H9 (cell line): ENCODE measurements at places on chromosomes 5 and 9. TPM values are rescaled to one million over a fixed set of nuclear protein-coding genes. Genes with fewer than 3 reads are reported as not detected.

The SHROOM1 gene
- total RNA-seq: 5.8 and 7.0 TPM in 2 replicates

The SCGB3A2 gene
- 62.5 and 66.0 TPM in 2 replicates for total RNA-seq

The RASGRF2 gene
- 11.3 and 13.5 TPM in 2 replicates for total RNA-seq

The CDX1 gene
- total RNA-seq: 0.22 TPM in 1 of 2 replicates, not detected in the other

The RNF180 gene
- 2.5 and 2.9 TPM in 2 replicates for total RNA-seq

The PLPP7 gene
- total RNA-seq: 1.9 and 2.4 TPM in 2 replicates

The BTNL3 gene
- not detected in 2 replicates for total RNA-seq

The NUTM2F gene
- 0.15 TPM in 1 of 2 replicates, not detected in the other for total RNA-seq

The PFDN1 gene
- 56.2 and 58.3 TPM in 2 replicates for total RNA-seq

The BHMT2 gene
- not detected in 2 replicates for total RNA-seq

The ZBTB34 gene
- 15.6 and 15.8 TPM in 2 replicates for total RNA-seq

DNA sequence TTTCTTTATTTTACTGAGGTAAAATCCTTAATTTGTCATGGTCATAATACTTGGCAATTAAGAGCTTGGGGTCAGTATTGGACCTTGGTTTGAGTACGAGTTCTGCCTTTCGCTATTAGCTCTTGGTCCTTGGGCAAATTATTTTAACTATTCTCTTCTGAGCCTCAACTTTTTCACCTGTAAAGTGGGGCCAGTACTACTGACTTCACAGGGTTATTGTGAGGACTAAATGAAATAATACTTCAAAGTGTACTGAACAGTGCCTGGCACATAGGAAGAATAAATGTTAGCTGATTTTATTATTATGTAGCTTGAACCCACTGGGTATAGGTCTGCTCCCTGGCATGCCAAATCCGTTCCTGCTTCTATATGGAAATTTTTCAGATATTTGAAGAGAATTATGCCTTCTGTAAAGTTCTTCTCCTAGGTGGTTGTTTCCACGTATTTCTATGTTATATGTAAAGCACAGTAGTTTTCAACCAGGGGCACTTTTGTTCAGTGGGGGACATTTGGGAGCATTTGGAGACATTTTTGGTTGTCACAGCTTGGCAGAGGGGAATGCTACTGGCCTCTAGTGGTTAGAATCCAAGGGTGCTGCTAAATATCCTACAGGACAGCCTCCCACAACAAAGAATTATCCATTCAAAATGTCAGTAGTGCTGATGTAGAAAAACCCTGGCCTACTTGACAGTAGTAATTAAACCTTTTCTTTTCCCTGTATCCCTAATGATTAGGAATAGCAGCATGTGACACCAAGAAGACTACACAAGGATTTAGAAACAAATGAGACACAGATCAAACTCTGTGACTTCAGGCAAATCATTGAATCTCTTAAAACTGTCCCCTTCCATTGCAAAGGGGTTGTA lies 4.5 kb downstream of the RCL1 start:
- peak; percentile 42 for DNase-seq

DNA sequence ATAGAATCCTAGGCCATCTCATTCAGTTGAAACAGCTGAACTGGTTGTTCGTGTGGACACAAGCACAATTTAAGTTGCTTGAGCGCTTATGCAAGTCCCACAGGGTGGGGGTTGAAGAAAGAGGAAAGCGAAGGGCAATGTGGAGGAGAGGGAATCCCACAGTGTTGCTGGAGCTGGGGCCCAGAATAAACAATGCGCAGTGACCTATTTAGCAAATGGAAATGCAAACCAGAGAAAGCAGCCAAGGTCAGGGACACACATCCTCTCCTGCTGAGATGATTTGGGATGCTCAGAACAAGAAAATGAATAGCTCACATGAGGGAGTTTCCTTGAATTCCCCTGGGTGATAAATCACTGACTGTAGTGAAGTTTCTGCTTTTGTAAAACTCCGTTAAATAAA lies 838.3 kb downstream of the TLE4 start:
- DNase-seq: peak; percentile 72

GRCh38 chr9:130421802-130422276 lies 22.9 kb upstream of the ASS1 start:
- peak; percentile 87 for DNase-seq

GRCh38 chr5:9222054-9222976 lies 323.6 kb downstream of the SEMA5A start:
- peak; percentile 63 for DNase-seq

DNA sequence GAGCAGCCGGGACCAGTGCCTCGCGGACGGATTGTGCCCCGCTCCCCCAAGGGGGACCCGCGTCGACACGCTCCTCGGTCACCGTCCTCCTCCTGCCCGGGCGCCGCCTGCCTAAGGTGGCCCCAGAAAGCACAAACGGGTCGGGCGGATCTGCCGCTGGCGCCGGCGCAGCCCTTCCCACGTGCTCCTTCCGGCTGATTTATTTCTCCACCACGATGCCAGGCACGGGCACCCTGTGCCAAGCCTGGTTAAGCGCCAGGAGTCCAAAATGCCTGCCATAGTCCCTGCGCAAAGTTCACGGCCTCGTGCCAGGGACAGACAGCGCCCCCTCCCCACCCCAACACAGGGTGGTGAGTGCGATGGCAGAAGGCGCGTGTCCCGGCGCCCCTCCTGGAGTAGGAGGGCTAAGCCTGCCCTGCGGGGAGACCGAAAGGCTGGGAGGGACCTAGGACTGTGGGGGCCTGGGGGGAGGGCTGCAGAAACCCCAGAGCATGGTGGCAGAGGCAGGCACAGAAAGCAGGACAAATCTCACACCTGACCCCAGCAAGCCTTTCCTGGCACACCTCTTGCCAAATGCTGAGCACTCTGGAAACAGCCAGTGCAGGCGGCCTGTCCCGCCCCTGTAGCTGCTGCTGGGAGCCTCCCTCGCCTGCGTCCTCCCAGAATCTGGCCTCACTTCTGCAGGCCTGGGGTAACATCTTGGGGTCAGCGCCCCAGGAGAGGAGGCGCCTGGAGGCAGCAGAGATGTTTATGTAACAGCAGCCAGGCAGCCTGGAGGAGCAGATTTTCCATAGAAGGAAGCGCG lies 1.1 kb upstream of the NOTCH1 start:
- peak; percentile 66 for DNase-seq

GRCh38 chr5:859391-859790 lies 8.6 kb upstream of the ZDHHC11 start:
- DNase-seq: no peak

- no peak for DNase-seq
Observed at GRCh38 chr5:140576776-140577201, 12.2 kb downstream of the SLC35A4 start.

DNA sequence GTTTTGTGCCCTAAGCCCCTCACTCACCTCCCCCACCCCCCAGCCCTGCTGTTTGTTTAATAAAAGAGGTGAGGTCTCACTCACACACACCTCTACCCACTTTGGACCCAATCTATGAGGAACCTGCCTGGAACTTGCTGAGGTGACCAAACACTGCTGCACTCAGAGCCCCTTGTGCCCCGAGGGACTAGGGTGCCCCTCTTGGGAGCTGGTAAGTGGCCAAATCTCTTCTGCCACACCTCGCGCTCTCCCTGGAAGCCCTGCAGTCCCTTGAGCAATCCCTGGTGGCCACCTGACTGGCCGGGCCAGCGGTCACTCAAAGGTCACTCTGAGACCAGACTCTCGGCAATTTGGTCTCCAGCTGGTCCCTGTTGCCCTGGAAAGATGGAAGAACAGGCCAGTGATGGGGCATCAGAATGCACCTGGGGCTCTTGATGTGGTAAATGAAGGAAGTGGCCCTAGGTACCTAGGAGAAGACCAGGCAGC lies 157.2 kb downstream of the MED10 start:
- no peak for DNase-seq

- DNase-seq: peak; percentile 37
Observed at GRCh38 chr9:86246752-86247161, 12.7 kb downstream of the C9orf153 start.

DNA sequence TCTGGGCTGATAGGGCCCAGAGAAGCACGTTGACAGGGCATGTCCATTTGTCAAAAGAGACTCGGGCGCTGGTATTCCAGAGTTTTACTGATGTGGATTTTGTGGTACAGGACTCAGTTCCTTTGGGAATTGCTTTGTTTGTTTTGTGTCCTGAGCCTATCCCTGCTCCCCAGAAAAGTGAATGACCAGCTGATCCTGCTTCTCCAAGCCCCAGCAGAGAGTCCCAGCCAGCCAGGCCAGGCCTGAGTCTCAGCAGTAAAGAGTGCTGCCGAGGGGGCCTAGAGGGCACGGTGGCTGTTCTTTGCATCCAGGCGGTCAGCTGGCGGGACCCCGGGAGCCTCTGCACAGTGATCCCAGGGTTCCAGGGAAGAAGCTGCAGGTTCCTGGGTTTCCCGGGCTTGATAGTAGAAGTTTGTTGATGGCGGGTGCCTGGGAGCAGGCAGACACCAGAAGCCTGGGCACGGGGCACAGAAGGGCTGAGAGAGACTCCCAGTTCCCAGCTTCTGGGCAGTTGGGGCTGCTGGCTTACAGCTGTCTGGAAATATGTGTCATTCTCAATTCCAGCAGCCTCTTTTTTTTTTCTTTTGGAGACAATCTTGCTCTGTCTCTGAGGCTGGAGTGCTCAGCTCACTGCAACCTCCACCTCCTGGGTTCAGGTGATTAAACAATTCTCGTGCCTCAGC lies 8.7 kb downstream of the PRDM12 start:
- no peak for DNase-seq

GRCh38 chr5:127577458-127577857 lies 60.0 kb downstream of the PRRC1 start:
- no peak for DNase-seq

- no peak for DNase-seq
Observed at GRCh38 chr5:179139936-179140235, 79.7 kb downstream of the ZNF354C start.

GRCh38 chr9:18457510-18457909 lies 16.4 kb upstream of the ADAMTSL1 start:
- no peak for DNase-seq

- DNase-seq: no peak
Observed at GRCh38 chr5:1698589-1699316, 100.9 kb downstream of the MRPL36 start.

DNA sequence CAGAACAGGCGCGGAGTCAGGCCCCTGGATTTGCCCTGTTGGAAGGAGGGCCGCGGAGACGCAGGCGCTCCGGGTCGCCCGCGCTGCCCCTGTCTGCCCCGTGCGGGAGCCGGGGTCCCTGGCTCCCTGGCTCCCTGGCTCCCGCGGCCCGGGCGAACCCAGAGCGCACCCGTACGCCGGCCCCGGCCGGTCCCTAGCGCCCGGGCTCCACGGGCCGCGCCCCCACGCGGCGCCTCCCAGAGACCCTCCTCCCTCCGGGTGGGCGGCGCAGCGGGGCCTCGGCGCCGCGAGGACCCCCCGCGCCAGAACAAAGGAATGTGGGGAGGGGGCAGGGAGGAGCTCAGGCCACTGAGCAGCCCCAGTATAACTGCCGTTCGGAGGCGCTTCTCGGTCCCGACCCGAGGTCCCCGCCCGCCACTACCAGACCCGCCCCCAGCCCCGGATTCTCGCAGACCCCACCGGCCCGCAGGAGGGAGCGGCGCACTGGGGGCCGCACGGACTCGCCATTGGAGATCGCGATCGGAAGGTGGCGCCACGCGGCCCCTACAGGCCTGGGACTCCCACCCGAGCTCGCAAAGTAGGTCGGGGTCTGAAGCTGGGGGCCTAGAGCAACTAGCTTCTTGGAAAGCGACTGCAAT lies 2.4 kb downstream of the NFIL3 start:
- DNase-seq: peak; percentile 46

DNA sequence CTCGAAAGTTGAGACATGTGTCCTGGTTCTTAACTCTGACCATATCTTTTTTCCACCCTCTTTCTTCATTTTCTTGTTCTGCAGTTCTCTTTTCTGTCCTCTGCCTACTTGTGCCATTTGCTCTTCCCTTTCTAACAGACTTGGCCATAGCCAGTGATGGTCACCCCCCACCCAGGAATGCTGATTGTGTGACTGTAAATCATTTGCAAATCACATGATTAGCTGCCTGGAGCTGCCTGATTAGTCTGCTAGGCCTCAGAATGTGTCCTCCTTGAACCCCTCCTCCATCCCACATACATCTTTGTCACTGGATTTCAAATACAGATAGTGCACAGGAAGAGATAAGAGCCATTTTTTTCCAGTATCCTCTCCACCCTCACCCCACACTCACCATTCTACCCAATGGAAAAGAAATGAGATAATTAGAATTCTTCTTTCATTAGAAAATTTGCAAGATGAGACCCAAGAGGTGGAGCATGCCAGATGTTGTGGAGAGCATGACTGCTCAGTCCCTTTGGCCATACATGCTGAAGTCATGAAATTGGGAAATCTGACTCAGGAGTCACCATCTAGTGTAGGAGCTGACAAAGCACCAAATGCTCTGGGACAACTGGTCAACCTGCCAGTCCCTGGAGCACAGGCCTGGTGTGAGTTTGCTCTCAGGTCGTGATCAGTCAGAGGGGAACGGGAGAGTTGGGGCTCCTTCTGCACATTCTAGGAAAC lies 538.2 kb downstream of the CCDC171 start:
- DNase-seq: no peak

GRCh38 chr5:142918959-142919635 lies 148.9 kb downstream of the ARHGAP26 start:
- DNase-seq: no peak

- DNase-seq: no peak
Observed at GRCh38 chr9:80794197-80794596, 895.1 kb downstream of the TLE1 start.

DNA sequence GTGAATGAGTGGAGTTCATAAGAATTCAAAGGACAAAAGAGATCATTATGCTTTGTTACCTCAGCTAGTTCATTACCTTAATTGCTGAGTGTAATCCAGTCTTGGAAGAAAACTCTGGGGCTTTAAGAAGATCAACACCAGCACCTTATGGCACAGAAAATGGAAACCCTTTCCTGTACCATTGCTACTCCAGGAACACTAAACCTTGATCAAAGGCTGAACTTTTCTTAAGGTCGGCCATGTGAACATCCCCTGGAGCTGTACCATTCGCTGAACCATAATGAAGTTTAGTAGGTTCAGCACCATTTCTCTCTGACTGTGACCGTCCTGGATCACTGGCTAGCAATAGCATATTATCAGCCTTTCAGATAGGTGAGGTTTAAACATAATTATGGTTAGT lies 97.4 kb downstream of the PBX3 start:
- DNase-seq: no peak

- no peak for DNase-seq
Observed at GRCh38 chr9:125549465-125549871, 157.5 kb downstream of the MAPKAP1 start.
